ENCODE measurements at places on chromosomes 16 and 17.

GRCh38 chr16:57571098-57571497 is 28.7 kb downstream of the ADGRG5 start:
- DNase-seq, result no peak

- DNase-seq, result no peak
Measured at GRCh38 chr17:2723505-2723996, 12.0 kb upstream of the CLUH start.

GRCh38 chr16:73847090-73847489 is 449.5 kb upstream of the PSMD7 start:
- DNase-seq, result no peak

GRCh38 chr16:56734429-56734828 is 4.5 kb downstream of the NUP93 start:
- DNase-seq, result no peak

DNA sequence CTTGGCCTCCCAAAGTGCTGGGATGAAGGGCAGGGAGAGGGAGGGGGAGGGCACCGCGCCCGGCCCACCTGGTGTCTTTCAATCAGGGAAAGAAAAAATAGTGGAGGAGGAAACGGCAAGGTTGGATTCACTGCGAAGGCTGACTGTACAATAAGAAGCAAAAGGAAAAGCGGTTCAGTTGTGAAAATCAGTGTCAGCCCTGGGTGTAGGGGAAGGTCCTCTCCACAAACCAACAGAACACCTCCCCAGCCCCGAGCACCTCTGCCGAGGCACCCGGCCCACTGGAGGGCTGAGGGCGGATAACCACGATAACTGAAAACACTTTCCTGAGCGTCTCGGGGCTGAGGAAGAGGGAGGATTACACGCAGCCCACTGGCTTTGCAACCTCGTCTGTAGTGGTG is 1.4 kb upstream of the SPG7 start:
- DNase-seq, result no peak

- DNase-seq, result no peak
Measured at GRCh38 chr16:11164482-11165270, 91.3 kb downstream of the SOCS1 start.

GRCh38 chr16:73040136-73040535 is 7.8 kb downstream of the ZFHX3 start:
- no peak for DNase-seq

DNA sequence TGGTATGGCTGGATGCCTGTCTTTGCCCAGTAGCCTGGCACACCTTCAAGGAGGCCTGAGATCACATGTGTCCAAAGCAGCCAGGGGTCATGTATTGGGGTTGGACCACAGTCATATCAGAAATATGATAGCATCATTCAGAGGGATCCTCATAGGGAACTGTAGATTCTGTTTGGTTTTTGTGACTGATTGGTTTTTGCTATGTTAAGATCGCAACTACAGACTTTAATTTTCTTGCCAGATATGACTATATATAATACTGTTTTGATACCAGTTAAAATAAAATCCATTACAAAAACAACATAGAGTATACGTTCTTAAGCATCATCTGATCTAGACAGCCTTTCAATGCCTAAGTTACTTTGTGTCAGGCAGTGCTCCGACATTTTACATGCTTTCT is 11.8 kb upstream of the SMPD3 start:
- DNase-seq, result no peak
